NCI-H2171 (cell line): ENCODE measurements at places on chromosomes 6 and 20.

DNA sequence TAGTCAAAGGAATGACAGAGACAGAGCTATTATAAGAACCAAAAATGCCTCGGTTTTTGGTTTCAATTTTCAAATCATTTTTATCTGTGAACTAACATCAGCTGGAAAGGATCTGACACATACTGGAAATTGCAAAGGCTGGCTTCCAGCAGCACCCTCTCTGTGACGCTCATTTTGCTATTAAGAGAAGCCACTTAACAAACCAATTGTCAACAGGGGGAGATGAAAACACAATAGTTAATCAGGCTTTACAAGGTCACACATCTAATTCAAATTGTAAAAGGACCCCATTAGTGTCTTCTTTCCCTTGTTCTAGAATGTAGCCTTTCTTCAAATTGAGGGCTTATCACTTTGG, 160.5 kb downstream of the TFAP2B start:
- no peak for DNase-seq

GRCh38 chr6:16165641-16166040, 36.8 kb downstream of the MYLIP start:
- no peak for DNase-seq

DNA sequence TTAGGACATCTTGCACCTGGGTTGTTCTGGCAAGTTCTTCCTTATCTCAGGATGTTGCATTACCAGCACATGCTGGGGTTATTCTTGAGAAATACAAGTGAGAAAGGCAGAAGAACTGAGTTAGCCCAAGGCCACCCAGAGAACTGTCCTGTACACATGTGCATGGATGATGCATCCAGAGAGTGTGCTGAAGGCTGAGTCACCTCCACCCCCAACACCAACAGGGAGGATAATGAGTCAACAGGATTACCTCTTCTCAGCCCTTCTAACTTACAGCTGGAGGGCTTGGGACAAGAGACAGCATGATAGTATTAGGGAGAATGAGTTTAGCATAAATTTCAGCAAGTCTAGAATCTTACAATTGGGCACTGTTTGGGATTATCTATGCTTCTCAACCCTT, 8.5 kb downstream of the SCGN start:
- no peak for DNase-seq

DNA sequence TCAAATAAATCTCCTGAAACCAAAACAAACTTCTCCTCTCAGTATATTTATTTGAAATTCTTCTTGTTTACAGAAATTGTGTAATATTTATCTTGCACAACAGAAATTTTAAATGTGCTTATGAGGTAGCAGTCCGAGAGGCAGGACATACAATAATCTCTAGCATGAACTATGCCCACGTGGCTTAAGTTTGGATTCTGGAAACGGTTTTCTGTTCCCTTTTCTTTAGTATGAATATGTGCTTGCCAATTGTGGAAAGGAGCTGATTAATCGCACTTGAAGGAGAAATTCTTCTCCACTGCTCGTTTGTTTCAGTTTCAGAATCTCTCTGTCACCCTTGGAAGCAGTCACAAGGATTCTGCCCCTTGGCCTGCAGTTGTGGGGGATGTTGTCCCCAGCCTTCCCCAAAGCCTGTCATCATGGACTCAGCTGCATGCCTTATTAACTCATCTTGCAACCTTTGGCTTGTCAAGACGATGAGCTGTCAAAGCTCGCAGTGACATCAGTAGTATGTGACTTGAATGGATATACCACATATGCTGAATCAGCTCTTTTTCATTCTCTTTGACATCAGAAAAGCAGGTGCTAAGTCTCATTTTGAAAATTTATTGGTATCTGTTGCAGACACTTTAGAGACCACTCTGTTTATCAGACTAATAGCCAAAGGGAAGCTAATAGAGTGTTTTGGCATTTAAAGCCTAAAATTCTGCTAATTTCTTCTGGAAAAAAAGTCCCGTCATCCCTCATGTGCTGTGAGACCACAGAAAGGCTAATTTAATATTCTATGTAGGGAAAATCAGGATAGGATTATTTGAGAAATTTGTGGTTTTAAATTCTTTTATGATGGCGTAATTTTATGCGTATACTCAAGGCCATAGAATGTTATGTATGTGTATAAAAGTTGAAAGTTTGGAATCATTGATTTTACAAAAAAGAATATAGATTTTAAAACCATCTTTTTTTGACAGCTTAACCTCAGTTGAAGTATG, 186.8 kb downstream of the ARID1B start:
- DNase-seq: no peak

- no peak for DNase-seq
Observed at GRCh38 chr20:1813101-1813529, 82.1 kb upstream of the SIRPA start.

- DNase-seq: no peak
Observed at GRCh38 chr6:135411339-135411738, 86.2 kb downstream of the AHI1 start.
